ENCODE measurements at places on chromosomes 12 and 14. TPM values are rescaled to one million over a fixed set of nuclear protein-coding genes. Genes with fewer than 3 reads are reported as not detected.

ZCRB1 gene
- polyA plus RNA-seq = 5.3 TPM

CLEC4D gene
- polyA plus RNA-seq = 56.2 TPM

APOF gene
- polyA plus RNA-seq = not detected

- H3K27ac ChIP-seq = no peak overlapping the region
- no peak overlapping the region for H3K4me3 ChIP-seq
- H3K36me3 ChIP-seq = no peaks in the 10 kb centered on the region
- no peaks in the 10 kb centered on the region for H3K27me3 ChIP-seq
- no peak for DNase-seq
These were observed 29.4 kb downstream of the ANO4 start for GRCh38 chr12:100823963-100824362.

DNA sequence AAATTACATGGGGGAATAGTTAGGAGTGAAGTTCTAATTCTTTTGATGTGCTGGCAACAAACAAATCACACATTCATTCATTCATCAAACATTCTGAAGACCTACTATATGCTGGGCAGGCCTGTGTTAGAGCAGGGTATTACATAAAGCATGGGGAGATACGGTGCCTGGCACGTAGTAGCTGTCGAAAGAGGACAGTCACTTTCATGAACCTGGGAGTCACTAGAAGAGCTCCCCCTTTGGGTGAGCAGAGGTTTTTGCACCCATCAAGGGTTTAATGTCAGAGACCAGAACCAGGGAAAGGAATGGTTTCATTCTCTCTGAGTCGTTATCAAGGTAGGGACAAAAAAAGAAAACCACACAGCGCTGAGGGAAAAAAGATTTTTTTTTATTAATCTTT, 10.0 kb downstream of the LHX5 start:
- peaks cover 44% of the 10 kb centered on the region for H3K27me3 ChIP-seq
- H3K27ac ChIP-seq = no peak overlapping the region
- H3K4me1 ChIP-seq = peaks cover 12% of the 10 kb centered on the region
- no peak overlapping the region for H3K4me3 ChIP-seq
- no peak for DNase-seq

DNA sequence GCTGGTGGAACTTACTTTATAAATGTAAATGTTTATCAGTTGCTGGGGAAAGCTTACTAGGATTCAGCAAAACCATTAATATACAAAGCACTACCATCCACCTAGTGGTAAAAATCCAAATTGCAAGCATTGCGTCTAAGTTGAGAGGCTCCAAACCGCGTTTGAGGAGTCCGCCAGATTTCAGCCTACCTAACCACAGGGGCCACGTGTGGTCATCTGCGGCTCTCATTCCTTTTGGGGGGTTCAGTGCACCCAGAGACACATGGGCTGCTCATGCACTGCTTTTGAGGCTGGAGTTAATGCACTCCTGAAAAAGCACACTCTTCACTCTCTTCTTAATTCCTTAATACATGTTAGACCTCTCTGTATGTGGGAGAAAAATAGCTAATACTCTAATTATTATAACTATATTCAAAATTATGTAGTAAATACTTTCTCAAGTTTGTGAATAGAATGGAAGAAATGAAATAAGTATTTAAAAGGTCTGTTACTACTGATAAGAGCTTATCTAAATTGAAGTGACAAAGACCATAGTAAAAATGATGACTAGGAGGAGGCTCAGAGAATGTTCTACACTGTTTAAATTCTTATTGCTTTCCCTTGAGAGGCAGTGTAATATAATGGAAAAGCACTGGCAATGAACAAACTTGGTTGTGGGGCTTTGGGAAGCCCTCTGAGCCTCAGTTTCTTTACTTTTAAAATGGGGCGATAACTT, 41.4 kb upstream of the MANSC4 start:
- no peaks in the 10 kb centered on the region for H3K27me3 ChIP-seq
- H3K27ac ChIP-seq = no peak overlapping the region
- H3K36me3 ChIP-seq = no peaks in the 10 kb centered on the region
- DNase-seq = peak; percentile 39

DNA sequence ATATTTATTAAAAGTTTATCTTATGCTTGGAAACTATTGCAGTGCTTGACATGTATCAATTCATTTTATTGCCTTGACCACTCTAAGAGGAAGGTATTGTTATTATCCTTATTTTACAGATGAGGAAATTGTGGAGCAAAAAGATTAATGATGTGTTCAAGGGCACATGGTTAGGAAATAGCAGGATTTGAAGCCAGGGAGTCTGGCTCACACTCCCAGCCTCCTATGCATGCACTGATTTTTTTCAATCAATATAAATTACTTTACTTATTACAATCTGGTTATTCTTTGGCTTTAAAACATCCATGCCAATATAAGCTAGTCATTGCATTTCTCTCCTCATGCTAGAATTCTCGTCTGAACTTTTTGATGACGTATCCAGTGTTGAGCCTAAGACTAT, 94.2 kb upstream of the TBX5 start:
- peaks cover 16% of the 10 kb centered on the region for H3K27me3 ChIP-seq
- no peak overlapping the region for H3K4me3 ChIP-seq
- no peak overlapping the region for H3K27ac ChIP-seq
- no peak for DNase-seq

DNA sequence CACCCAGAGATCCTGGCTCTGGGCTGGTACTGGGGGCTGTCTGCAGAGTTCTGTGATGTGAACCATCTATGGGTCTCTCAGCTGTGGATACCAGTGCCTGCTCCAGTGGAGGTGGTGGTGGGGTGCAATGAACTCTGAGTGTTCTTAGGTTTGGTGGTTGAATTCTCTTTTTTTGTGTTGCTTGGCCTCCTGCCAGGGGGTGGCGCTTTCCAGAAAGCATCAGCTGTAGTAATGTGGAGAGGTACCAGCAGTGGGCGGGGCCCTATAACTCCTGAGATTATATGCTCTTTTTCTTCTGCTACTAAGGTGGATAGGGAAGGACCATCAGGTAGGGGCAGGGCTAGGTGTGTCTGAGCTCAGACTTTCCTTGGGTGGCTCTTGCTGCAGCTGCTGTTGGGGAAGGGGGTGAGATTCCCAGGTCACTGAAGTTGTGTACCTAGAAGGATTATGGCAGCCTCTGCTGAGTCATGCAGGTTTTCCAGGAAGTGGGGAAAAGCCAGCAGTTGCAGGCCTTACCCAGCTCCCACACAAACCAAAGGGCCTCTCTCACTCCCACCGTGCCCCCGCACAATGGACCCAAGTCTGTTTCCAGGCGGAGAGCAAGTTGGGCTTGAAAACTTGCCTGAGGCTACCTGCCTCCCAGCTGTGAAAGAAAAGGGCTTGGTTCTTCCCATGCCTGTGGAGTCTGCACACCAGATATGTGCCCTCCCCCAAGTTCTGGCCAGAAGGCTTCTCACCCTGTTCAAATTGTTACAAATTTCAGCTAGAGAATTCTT, 18.6 kb downstream of the CCER1 start:
- no peak overlapping the region for H3K4me3 ChIP-seq
- H3K36me3 ChIP-seq = no peaks in the 10 kb centered on the region
- no peak for DNase-seq

Data from CD14-positive monocyte (primary cell).